ENCODE measurements at places on chromosomes 7 and 10. TPM values are rescaled to one million over a fixed set of nuclear protein-coding genes. Genes with fewer than 3 reads are reported as not detected.

The PTPRN2 gene
- 3.0 TPM for total RNA-seq

The NXPH1 gene
- total RNA-seq, result not detected

The ZNF716 gene
- total RNA-seq, result not detected

The RGR gene
- not detected for total RNA-seq

The CDHR3 gene
- 12.8 TPM for total RNA-seq

The ZNF117 gene
- 1.9 TPM for total RNA-seq

The PRPS1L1 gene
- not detected for total RNA-seq

The SEMA3A gene
- total RNA-seq, result 91.7 TPM

The PSD gene
- 4.8 TPM for total RNA-seq

The WDR86 gene
- 1.1 TPM for total RNA-seq

The SPDYE2B gene
- 0.12 TPM for total RNA-seq

The BLNK gene
- total RNA-seq, result not detected

The ANKRD22 gene
- total RNA-seq, result not detected

The NAT16 gene
- total RNA-seq, result not detected

The CALY gene
- total RNA-seq, result not detected

The ITGB8 gene
- 21.0 TPM for total RNA-seq

The CALML5 gene
- not detected for total RNA-seq

The NME8 gene
- not detected for total RNA-seq

The ECHS1 gene
- 69.2 TPM for total RNA-seq

The C10orf71 gene
- total RNA-seq, result not detected
